ENCODE measurements at places on chromosomes 12 and 14.

DNA sequence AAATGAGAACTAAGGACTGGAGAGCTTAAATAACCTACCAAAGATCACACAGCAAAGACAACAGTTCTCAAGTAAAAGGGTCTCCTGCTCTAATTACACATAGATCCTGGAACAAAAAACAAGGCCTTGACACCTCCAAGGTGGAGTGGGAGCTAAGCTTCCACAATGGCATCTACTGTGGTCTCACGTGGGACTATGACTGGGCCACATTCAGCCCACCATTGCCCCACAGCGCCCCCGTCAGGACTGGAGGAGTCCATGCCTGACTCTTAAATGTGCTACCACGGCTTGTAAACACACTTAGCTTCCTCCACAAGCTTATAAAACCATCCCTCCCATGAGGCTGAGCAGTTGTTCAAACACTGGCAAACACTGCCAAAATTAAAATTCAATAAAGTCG, 88.5 kb downstream of the GCH1 start:
- no peak for DNase-seq

- DNase-seq: no peak
These were observed 15.5 kb downstream of the DCAF5 start for GRCh38 chr14:69137416-69137815.

DNA sequence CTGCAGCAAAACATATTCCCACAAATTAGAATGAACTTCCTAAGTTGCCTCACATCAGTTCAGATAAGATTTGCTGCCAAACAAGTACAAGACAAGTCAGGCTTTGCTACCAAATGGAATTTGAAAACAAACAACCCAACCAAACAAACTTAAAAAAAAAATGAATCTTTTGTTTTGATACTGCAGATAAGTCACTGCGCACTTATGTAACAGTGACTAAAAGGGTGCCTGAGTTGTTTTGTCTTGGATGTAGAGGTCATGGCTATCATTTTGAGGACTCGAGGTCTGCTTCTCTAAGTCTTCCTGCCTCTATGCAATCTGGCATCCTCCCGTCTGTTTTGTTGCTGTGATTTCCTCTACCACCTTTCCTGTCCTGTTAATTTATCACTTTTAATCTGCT, 11.1 kb upstream of the EPS8 start:
- DNase-seq: no peak

DNA sequence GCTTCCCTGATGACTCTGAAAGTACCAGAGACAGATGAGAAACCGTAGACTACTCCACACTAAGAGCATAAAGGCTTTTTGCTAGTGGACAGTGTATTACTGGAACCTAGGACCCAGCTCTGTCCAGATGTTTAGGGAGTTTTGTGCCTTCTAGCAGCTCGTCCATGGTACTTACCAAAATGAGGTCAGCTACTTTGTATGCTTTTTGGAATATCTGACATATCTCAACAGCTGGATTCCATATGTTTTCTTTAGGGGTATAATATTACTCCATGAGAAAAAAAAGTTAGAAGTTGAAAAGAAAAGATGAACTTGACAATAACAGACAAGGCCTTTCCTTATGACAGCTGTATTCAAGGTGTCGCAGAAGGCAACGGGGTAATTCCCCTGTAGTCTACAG, 32.1 kb upstream of the FRMD6 start:
- no peak for DNase-seq

DNA sequence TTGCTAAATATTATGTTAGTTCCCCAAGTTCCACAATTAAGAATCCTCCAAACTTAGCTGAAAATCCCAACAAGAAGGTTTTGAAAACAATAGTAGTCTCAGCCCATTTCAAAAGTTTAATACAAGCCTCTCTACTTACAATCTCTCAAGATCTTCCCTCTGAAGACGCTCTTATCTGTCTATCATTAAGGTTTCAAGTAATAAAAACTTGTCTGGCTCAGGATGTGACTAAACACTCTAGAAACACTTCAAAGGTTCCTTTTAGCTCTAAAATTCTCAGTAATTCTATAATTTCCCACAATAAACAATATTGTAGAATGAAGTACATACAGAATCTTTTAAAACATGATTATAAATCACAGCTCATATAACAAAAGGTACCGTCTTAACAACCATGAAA, 16.3 kb downstream of the YAF2 start:
- DNase-seq: no peak

DNA sequence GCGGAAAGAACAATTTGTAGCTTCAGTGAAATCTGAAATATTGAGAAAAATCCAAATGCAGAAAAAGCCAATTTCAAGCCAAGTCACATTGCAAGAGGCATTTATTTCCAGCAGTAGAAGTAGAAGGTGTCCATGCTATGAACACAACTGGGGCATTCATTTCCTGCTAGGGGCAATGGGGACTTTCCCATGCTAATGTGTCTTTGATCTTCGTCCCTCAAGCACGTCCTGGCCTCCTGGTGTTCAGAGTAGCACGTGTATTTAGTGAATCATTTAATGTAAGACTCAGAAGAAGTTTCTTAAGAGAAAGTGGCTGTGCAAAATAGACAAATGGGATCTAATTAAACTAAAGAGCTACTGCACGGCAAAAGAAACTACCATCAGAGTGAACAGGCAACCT, 267.9 kb downstream of the TMEM132C start:
- no peak for DNase-seq

GRCh38 chr14:64717870-64718269, 13.6 kb downstream of the PLEKHG3 start:
- DNase-seq: no peak

GRCh38 chr12:124739953-124740561, 123.6 kb downstream of the SCARB1 start:
- DNase-seq: no peak

DNA sequence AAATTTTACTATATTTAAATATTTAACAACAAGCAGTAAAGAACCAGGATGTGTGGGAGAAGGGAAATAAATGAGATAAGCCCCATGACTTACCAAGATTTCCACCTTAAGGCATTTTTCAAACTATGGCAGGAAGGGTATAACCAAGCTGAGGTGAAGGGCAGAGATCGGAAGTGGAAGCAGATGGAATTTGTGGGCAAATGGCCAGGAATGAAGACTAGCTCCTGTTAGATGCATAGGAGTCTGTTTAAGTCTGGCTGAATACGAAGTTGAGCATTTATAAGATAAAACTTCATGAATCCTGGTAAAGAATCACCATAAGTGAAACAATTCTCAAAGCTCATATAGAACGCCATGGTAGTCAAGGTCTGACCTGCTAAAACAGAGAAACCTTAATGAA, 163.5 kb downstream of the DIO2 start:
- DNase-seq: no peak

- no peak for DNase-seq
These were observed 155.4 kb downstream of the TMX1 start for GRCh38 chr14:51395361-51395849.

GRCh38 chr12:1590221-1590979, 4.0 kb downstream of the FBXL14 start:
- no peak for DNase-seq

DNA sequence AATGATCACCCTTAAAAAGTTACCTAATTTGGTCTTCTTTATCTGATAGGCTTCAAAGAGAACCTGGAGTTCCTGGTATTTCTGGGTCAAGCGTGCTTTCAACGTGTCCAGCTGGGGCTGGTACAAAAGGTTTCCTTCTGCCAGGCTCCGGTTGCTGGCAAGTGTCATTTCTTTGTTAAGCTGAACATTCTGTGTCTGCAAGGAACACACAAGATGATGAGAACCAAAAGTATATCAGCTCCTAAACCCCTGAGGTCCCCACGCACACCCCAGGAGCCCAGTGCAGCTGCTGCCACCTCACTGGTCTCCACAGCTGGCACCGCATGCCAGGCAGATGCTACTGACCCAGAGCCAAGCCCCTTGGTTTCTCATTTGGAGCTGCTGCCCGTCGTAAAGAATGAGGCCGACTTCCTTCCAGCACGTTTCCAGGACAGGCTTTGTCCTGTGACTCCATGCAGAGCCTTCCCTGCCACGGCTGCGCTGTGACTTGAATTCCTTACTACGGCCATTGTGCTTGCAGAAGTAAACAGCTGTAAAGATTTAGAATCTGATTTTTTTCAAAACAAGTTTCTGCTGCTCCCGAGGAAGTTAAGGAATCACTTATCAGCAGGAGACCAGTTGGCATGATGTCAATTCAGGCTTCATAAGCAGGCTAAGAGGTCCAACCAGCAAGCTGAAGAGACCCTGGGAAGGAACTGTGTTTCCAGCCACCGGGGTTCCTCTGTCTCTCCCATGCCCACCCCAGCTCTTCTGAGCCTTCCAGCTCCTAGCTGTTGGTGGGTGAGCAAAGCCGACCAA, 24.9 kb downstream of the VPS37B start:
- no peak for DNase-seq

- no peak for DNase-seq
These were observed 28.7 kb downstream of the NKX2-8 start for GRCh38 chr14:36553656-36554260.

DNA sequence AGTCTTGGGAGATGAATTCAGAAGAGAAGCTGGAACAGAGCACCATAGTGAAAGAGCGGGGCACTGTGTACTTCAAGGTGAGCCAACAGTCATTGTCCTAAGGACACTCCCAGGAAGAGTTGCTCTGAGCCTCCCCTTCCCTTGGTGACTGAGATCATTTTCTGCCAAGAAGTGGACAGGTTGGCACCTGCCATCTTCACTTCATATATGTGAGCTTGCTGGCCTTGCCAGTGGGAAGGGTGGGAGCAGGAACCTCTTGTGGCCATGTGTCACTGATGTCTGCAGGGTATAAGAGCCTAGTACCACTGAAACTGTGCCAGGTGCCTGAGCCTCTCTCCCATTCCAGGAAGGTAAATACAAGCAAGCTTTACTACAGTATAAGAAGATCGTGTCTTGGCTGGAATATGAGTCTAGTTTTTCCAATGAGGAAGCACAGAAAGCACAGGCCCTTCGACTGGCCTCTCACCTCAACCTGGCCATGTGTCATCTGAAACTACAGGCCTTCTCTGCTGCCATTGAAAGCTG, 5.3 kb downstream of the FKBP4 start:
- no peak for DNase-seq

GRCh38 chr12:50041062-50041860, 16.0 kb upstream of the RACGAP1 start:
- DNase-seq: no peak

DNA sequence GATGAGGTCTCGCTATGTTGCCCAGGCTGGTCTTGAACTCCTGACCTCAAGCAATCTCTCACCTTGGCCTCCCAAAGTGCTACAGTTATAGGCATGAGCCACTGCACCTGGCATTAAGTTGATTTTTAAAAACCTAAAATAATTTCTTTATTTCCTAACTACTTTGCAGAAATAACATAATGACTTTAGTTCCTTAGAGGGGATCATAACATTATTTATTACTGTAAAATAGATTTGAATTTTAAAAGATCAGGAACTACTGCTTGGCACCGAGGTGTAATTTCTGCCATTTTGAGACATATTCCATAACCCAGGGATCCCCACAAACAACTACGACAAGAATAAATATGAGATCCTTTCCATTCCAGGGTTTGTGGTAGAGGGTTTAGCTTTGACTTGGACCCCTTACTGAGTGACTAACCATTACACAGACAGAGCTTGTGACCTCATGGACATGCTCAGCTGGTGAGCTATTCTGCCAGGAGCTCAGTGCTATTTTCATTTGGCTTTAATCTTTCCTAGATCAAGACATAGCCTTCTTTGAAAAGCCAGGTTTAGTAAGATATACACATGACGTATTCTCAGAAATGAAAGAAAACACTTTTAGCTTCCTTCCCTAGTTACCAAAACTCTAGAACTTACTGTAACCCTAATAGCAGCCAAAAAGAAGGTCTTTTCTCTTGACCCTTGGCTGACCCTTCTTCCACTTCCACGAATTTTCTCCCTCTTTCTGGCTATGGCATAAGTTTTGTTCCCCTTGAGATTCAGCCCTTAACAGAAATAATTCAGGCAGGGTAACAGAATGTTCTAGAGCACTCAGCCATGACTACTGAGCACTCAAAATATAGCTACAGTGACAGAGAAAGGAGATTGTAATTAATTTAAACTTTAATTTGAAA, 75.1 kb upstream of the NUDT4 start:
- DNase-seq: no peak

DNA sequence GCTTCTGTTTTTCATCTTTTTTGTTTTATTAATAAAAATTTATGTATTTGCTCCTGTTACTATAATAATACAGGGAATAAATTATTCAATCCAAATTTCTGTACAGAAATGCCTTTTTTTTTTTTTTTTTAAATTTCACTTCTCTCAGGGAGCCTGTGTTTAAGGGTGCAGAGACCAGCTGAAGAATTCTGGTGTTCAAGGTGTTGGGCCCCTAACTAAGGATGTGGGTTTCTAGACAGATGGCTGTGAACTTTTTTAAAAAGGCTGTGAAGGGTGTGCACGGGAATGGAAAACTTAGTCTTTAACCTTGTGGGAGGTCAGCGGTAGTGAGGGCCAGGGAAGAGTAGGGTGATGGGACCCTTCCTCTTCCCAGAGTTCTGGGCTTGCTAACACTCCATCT, 1.3 kb upstream of the DTX3 start:
- DNase-seq: no peak

GRCh38 chr12:99948370-99948769, 36.4 kb downstream of the ANKS1B start:
- no peak for DNase-seq

GRCh38 chr12:54162741-54163140, 26.0 kb downstream of the SMUG1 start:
- no peak for DNase-seq

- DNase-seq: no peak
These were observed 187.3 kb downstream of the CAND1 start for GRCh38 chr12:67456431-67456901.

DNA sequence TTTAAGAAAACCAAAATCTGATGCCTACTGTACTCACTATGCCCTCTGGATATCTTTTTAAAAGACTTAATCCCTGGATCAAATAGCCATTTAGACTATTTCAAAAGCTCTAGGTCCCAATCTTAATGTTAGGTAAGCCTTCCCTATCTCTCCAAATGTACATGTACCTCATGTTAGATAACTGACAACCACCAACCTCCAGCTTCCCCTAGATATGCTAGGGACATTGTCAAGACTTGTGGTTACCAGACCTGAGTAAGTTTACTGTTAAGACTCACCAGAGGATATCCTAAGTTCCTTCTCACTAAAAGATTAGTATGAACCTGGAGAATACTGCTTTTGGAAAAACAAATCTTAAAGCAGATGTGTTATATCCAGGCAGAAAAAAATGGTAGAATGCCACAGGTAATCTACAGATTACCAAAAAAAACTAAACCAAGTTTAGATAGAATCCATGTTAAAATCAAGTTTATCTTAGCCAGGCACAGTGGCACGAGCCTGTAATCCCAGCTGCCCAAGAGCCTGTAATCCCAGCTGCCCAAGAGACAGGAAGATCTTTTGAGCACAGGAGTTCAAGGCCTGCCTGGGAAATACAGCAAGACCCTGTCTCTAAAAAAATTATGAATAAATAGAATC, 9.7 kb downstream of the NAP1L1 start:
- DNase-seq: no peak

DNA sequence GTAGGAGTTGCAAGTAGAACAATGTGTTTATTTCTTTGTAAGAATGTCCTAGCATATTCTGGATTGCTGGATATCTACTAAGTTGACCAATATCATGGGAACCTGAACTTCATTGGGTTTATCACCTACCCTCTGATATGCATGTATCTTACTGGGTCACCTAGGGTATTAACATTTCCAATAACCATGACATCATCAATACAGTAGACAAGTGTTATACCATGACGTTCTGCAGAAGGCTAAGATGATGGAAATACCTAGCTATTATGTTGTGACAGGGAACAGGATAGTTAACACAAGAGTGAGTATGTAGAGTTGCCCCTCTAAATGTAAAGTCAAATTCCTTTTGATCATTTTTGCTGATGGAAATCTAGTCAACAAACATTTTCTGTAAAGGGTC, 26.0 kb downstream of the GPR65 start:
- DNase-seq: no peak

GRCh38 chr14:103512701-103513611, 9.7 kb downstream of the CKB start:
- no peak for DNase-seq
